ENCODE measurements at places on chromosomes 1 and 21. TPM values are rescaled to one million over a fixed set of nuclear protein-coding genes. Genes with fewer than 3 reads are reported as not detected.

DEPDC1 gene
- polyA plus RNA-seq: 9.8 TPM

DSCAM gene
- not detected for polyA plus RNA-seq

FBLIM1 gene
- 143 TPM for polyA plus RNA-seq

AMPD1 gene
- polyA plus RNA-seq: not detected

DNA sequence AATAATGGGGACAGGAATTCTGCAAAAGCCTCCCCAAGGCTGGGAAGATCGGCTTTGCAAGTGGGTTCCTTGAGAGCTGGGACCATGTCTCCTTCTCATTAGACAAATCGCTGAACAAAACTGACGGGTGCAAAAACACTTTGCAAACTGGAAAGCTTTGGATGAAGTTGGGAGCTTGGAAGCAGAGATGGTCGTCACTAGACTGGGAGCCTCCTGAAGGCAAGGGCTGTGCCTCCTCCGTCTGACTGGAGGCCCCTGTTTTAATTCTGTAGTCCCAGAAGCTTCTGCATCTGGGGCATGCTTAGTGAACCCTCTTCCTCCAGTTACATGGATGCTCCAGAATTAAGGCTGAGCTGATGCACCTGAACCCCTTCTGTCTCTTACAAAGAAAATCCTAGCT is 82.3 kb upstream of the IFFO2 start:
- DNase-seq: no peak

DNA sequence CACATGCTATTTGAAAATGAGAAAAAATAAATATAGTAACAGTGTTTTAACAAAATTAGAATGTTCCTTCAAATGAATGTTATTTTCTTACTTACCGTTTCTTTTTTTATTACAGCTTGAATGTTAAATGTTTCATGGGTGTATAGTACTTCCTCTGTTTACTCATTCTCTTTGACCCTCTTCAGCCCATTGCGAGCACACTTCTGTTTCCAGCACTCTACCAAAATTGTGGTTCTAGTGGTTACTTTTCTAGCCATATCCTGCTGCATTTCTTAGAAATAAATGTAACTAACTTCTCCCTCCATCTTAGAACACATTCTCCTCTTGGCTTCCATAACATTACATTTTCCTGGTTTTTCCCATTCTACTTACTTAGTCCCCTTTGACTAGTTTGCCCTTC is 190.0 kb upstream of the C1orf105 start:
- no peak for DNase-seq

DNA sequence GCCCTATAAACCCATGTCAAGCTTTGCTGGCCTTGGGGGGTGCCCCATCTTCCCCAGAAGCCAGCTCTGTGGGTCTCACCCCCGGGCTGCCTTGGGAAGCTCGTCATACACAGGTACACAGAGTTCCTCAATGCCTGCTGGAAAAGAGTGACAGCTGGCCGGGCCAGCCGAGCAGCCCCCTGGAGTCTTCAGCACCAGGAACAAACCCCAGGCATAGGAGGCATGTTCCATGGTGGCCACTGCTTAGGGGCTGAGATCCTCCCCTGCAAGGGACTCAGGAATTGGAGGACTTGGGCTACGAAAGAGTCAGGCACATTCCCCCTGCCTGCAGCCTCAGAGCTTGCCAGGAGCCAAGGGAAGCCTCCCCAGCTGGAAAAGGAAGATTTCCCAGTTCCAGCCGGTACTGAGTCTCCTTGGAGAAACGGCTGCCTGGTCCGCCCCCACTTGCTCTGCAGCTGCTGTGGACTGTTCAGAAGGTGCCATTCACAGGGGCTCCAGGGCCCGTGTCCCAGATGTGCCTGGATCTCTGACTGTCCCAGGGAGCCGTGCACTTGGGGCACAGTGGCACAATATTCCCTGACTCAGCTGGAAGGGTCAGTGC is 89.5 kb downstream of the STUM start:
- DNase-seq: no peak
